ENCODE measurements at places on chromosomes 2 and 18.

DNA sequence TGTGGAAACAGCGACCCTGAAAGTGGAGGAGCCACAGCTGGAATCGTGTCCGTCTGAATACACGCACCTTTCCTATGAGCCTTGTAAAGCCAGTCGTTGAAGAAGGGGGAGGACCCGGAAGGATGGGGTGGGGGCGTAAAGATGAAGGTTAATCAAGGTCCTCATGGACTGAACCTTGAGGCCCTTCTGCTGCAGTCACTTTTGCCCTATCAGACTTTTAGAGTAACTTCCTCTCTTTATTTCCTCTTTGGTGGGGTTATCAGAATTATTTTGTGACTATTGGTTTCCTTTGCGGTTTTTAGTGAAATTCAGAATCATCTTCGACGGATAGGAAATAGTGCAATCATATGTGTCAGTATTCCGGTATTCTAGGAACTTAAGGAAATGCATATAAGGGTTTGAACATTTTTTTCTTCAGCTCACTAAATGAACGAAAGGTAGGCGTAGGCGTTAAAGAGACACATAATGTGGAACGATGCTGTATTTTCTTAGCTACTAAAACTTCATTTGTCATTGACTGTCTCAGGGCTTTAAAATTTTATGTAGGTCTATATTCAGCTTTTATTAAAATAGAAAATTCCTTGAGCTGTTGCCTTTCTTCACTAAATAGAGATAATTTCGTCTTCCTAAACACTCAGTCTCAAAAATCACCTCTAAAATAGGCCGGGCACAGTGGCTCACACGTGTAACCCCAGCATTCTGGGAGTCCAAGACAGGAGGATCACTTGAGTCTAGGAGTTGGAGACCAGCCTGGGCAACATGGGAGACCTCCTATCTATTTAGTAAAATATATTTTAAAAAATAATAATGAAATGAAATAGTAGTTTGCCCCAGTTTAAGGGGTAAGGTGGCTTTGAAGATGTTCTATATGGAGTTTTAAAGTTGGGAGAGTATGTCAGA lies 1.4 kb upstream of the YES1 start:
- no peak for DNase-seq

GRCh38 chr2:168552450-168552856 lies 96.4 kb downstream of the CERS6 start:
- DNase-seq, result no peak

- no peak for DNase-seq
Measured at GRCh38 chr18:4236940-4237663, 218.0 kb downstream of the DLGAP1 start.

DNA sequence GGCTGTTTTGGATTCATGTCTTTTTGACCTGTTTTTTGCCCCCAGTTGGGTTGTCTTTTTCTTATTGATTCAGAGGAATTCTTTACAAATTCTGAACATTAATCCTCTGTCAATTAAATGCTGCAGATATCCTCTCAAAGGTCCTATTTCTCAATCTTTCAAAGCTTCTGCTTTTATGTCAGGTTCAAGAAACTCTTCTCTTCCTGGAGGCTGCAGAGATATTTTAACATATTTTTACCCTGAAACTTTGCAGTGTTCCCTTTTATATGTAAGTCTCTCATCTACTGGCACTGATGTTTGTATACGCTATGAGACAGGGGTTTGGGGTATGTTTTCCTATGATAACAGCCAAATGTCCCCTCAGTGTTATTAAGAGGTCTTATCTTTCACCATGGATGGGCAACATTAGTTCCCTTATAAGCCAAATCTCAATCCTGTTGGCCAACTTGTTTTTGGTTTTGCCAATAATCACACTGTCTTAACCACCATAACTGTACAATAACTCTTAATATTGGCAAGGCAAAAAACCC lies 159.3 kb downstream of the HDAC4 start:
- no peak for DNase-seq

- DNase-seq, result no peak
Measured at GRCh38 chr18:9594823-9595596, 19.3 kb downstream of the PPP4R1 start.

DNA sequence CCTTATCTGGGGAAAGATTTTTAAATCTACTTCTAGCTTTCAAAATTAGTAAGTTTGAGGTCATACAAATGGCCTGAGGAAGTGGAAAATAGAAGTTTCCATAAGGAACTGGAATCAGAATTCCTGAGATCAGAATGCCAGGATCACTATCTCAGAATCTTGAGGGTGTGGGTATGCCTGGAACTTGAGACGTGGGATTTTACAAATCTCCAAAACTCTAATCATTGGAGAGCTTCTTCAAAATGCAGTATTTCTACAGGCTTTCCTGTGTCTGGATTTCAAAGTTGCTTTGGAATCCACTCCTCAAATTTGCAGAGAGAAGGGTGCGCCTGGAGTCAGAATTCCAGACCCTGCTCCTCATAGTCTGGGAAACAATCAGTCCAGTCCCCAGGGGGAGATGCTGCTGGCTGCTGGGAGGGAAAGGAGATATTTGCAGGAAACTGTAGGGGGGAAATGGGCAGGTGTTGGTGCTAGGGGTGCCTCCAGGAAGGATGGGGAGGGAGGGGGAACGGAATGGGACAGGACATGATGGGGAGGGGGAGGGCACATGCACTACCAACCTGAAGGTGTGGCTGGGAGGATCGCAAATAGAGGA lies 31.0 kb upstream of the CATIP start:
- no peak for DNase-seq

GRCh38 chr2:199751492-199752120 lies 99.4 kb downstream of the FTCDNL1 start:
- no peak for DNase-seq

- DNase-seq, result no peak
Measured at GRCh38 chr2:129074298-129074920, 755.7 kb upstream of the HS6ST1 start.

- no peak for DNase-seq
Measured at GRCh38 chr18:55287149-55287806, 300.7 kb downstream of the TCF4 start.

GRCh38 chr2:170339322-170339721 lies 161.4 kb downstream of the MYO3B start:
- DNase-seq, result no peak

DNA sequence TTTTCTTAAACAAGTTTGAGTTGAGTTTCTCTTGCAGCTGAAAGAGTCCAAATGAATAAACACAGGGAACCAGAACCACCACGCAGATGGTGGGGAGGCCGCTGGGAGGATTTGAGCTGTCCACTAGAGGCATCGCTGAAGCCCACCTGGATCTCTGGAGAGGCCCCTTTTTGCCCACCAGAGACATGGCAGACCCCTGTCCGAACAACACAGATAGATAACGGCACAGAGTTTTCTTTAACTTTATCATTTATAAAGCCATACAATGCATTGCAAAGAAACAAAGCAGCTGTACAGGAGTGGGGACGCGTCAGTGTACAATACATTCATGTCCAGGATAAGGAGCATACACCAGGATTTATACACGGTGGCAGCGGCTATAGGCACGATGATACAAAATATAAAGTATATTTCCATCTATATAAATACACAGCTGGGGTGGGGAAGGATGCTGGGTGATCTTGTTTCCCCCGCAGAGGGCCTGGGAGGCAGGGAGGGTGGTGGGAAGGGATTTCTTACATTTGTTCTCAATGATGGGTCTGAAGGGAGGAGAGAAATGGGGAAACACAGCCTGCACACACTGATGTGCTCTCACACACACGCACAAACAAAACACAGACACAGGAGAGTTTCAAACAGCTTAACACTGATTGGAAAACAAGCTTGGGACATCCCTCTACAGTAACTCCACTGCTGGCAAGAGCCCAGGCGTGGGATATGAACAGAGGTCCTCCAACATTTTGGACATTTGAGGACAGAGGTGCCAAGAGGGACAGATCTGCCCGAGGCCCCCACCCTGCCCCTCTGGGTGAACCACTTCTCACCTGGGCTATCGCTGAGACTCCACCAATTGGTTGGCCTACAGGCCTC lies 203.0 kb downstream of the TNS1 start:
- DNase-seq, result no peak

DNA sequence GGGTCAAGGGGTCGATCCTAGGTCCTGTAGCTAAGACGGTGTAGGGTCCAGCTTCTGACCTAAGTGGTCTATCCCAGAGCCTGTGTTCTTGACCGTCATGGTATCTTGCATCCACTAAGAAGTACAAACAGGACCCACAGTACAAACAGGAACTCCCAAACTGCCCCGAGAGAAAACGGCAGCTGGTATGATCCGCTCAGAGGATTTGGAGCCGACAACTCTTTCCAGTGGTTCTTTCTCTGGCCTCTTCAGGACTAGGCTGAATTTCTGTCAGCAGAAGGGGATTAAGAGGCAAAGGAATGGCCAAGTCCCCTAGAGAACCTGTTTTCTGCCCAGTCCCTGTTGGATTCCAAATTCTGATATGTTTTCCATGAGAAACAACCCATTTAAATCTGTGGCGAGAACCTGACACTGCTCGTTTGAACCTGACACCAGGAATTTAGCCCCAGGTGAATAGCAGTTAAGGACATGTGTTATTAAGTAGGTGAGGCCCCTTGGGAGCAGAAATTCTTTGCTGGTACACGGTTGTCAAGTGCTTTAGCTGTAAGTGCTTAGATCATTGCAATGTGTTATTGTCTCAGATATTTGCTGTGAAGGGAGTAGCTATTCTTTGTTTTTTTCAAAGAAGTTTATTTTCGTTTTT lies 50.5 kb upstream of the TXNDC2 start:
- DNase-seq, result no peak

DNA sequence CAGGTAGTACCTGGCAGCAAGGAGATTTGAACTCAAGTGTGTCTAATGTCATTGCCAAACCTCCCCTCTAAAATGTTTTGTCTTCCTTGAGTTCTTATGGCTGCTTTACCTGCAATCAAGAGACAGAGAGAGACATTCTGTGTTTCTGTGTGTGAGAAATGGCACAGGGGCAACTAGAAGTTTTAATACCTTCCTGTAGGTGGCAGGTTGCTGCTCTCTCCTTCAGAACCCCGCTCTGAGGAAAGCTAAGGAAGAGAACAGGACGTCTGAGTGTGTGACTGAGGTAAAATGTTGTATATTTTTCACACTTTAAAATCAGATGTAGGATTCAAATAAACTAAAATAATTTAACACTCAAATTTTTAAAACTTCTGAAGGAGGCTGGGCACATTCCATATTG lies 19.2 kb downstream of the DTNA start:
- DNase-seq, result no peak

GRCh38 chr2:109351164-109351756 lies 222.3 kb downstream of the SH3RF3 start:
- DNase-seq, result no peak

DNA sequence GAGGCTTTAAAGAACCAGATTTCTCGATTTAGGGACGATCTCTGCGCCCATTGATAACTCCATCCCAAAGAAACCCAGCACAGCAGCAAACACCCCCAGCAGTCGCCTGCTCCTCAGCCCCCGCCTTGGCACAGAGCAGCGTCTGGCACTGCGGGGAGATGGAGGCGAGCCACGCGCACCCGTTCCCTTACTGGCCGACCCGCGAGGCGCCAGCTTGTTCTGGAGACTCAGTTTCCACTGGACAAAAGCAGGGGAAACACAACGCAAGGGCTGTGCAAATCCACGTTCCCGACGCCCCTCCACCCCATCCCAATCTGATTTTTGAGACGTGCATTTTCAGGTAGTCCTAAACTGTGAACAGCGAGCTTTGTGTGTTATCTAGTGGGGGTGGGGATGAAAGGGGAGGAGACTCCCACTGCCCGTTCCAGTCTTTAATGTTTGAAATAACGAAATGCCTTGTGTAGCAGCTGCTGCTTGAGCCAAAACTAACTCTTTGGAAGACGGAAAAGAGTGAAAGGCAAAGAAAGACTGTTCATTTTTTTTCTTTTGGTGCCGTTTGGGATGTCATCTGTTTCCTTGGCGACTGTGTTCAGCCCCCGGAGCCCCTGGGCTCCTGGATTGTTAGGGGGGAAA lies 143.2 kb downstream of the MEIS1 start:
- DNase-seq, result no peak

GRCh38 chr2:42474765-42475454 lies 18.9 kb downstream of the KCNG3 start:
- no peak for DNase-seq

DNA sequence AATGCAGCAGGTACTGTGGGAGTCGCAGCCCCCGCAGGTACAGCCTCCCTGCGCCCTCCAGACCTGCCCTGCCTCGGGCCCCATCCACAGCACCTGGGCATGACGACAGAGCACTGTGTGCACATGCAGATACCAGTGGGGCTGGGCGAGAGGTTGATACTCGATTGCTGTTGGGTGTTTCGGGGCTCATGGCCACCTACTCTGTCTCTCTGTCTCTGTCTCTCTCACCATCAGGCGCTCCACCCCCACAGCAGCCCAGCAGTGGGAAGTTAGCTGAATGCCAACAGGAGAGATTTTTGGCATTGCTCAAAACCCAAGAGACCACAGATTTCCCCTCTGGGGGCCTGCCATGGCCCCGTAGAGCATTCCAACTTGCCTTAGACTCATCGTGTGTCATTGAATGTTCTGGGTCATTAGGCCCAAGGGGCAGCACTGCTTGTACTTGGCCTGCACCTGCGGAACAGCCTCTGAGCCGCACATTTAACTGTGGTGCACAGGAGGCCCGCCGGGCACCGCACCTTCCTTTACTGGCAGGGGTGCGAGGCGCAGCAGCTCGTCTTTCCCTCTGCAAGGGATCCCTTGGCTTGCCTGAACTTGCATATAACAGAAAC lies 18.8 kb downstream of the KCNIP3 start:
- no peak for DNase-seq

GRCh38 chr2:202703091-202703490 lies 68.3 kb downstream of the FAM117B start:
- DNase-seq, result no peak

DNA sequence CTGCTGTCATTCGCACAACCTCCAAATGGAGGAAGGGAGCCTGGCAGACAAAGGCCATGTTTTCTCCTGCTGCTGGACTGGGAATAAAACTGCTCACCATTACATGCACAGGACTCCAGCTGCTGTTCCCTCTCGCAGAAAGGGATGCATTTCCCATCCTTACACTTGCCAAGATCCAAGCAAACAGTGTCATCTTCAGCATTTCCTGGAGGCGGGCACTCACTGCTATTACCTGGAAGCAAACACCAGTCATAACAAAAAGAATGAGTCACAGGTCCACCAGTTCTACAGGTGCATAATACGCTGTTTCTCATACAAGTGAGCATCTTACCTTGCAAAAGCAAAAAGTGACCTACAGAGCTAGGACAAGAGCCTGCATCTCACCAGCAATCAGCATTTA lies 22.7 kb downstream of the IAH1 start:
- DNase-seq, result no peak

Data from stimulated activated CD4-positive, alpha-beta T cell treated with anti-CD3 and anti-CD28 coated beads, TNF-alpha, amount 100 ng/mL, for 24 hours (primary cell).